ENCODE measurements at places on chromosomes 6 and 20.

DNA sequence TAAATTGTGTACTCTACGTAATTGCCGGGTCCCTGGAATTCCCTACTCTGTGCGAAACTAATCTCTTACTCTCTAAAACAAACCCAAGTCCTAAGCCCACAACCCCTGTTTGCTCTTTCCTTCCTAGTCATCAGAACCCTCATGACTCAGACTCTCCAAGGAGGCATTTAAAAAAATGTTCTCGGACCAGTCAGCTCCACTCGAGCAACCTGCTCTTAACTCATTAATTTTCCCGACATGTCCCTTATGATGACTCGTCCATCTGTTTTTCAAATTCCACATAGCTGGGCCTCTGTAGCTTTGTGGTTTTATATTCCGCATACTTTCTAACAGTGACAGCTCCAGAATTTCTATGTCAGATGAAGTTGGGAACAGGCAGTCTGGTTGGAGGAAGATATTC lies 2.6 kb upstream of the MUC22 start:
- DNase-seq: no peak

DNA sequence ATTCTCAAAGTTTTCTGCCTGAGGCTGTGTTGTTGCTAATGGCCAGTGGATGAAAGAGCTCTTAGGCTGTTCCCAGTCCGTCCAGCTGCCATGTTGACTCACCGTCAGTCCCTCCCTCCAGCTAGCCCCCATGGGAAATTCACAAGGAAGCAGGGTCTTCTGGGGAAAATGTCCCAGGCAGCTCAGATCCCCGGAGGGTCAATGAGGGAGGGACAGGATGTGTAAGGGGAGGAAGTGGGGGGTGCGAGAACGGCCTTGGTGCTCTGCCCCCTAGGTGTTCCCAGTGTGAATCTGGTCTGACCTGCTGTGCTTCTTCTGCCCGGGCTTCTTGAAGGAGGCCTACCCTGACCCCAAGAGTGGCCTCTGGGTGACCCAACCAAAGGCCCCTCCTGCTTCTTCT lies 65.9 kb downstream of the CEBPB start:
- no peak for DNase-seq

GRCh38 chr6:75735491-75736186 lies 13.4 kb upstream of the MYO6 start:
- no peak for DNase-seq

DNA sequence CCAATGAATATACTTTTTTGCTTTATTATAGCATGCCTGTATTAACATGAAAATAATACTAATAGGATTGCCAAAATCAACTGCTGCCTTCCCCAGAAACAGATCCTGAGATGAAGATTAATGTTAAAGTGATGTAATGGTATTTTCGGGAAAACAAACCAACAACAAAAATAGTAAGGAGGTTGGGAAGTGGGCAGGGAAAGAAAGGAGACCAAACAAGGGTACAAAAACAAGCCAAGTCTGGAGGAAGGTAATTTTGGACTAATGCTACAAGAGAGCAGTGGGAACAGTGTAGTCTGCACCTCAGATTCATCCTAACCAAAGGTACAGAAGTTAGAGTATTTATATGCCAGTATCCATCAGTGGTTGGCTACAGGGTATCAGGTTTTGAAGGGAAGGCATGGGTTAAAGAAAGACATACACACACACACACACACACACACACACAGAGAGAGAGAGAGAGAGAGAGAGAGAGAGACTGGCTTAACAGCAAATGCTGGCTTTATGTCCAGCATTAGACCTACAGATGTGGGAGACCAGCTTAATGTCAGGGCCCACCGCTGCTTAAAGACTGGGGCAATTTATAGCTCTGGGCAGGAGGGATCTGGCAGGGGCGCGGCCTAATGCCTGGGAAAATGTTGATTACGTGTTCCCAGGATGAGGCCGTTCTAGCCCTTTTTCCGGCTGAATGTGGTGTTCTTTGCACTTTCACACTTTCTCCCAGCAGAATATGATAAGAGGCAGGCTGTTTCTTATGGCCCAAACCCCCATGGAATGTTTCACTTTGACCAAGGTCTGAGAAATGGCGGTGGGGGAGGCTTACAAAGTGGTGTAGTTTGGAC lies 3.8 kb upstream of the SLC17A1 start:
- no peak for DNase-seq

- DNase-seq: no peak
Measured at GRCh38 chr20:16001286-16001685, 572.0 kb downstream of the KIF16B start.

DNA sequence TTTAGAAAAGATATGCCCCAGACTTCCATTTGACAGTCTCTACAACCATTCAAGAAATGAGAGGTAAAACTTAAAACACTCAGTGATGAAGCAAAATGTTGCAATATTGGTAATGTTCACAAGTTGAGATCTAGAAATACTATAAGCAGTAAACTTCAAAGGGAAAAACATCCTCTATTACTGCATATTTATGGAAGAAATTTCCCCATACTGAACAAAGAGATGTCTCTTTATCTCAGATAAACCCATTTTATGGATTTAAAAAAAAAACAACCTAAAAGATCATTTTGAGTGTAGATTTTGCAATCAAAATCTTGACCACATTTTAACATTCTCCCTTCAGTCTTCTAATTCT lies 177.8 kb upstream of the TAB2 start:
- DNase-seq: no peak

DNA sequence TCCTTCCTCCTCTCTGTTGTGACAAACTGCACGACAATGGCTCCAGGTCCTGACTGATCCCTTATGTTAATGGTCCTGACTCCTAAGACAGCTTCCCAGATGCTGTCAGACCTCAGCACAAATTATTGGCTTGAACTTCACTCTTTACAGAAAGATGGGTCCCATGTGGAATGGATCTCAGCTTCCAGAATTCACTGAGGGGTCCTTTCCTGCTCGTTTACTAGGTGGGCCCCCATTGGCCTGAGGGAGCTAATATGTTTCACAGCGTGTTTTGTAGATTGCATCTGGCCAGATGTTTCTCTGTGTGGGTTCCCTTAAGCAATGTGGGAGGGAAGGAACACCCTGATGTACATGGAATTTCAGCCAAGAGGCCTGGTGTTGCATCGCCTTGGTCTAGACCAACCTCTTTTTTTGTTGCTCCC lies 826.6 kb downstream of the MAFB start:
- DNase-seq: no peak

DNA sequence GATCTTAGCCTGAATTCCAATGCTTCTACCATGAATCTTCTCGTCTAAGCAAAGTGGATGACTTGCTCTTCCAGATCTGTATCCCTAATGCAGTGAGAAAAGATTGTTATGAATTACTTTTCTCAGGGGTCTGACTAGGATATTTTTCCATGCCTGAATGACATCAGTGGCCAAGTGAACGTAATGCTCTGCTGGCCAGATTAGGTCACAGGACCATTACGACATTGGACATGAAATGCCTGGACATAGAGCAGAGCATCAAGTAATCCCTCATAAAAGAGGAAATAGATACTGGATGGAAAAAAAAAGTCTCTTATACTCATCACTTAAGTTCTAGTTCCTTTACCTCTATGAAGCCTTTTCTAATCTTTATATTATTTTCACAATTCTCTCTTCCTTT lies 12.1 kb upstream of the THEMIS start:
- no peak for DNase-seq

DNA sequence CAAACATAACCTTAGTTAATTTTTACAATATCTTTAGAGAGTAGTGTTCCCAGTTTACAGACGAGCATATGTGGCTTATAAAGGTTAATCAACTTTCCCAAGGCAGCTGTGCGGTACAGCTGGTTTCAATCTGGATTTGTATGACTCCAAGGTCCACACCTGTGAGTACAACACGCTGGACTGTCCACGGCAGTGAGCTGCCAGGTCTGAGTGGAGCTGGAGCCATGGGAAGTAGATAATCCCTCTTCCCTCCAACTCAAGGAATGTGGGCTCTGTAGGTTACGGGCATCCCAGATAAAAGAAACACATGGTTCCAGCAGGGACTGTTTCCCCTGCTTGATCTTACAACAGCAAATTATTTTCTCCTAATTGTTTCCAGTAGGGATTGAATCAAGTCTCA lies 102.2 kb downstream of the SOD2 start:
- DNase-seq: no peak

- DNase-seq: no peak
Measured at GRCh38 chr6:106005013-106005412, 81.1 kb upstream of the PRDM1 start.

DNA sequence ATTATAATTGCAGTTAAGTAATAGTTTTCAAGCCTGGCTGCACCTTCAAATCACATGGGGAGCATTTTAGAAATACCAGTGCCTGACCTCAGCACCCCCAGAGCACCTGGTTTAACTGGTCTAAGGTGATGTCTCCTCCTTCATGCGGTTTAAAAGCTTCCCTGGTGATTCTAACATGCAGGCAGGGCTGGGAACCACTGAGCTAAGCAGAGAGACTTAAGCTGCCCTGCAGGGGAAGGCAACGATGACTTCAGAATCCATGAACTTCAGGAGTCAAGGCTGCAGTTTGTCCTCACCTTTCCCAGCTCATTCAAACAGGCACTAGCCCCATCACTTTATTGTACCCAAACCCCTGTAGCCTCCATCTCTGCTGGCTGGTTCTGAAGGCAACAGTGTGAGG lies 6.1 kb upstream of the DTNBP1 start:
- DNase-seq: no peak

GRCh38 chr20:14414560-14414959 lies 77.1 kb upstream of the FLRT3 start:
- no peak for DNase-seq

- no peak for DNase-seq
Measured at GRCh38 chr6:116986819-116987218, 109.8 kb downstream of the RFX6 start.

DNA sequence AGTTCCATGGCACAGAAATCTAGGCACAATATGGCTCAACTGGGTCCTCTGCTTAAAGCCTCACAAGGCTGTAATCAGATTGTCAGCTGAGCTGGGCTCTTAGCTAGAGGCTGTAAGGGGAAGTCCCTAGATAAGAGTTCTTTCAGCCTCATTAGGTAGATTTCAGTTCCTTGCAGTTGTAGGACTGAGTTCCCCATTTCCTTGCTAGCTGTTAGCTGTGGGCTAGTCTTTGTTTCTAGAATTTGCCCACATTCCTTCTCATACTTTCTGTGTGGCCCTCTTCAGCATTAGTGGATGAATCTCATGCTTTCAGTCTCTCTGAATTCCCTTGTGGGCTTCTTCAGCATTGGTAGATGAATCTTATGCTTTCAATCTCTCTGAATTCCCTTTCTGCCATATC lies 71.0 kb upstream of the MRAP2 start:
- no peak for DNase-seq

GRCh38 chr6:166275714-166276166 lies 32.5 kb downstream of the PRR18 start:
- peak; percentile 44 for DNase-seq

DNA sequence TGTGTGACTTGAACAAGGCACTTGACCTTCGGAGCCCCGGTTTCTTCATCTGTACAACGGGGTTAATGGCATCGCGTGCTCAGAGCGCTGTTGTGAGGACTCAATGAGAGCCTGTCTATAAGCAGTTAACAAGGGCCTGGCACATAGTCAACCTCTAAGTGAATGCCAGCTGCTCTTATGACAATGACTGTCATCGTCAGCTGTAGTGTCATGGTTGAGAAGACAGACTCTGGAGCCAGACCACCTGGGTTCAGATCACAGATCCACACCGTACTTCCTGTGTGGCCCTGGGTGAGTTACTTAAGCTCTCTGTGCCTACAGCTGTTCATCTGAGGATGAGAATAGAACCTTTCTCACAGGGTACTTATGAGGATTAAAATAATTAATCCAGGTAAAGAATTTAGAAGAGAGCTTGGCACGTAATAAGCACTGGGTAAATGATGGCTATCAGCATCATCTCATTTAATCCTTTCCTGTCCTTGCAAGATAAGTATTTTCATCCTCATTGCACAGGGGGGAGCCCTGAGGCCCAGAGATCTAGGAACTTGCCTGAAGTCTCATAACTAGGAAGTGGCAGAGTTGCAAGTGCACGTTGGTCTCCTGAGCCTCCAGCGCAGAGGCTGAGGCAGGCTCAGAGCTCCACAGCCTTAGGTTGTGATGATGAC lies 105.3 kb downstream of the EYA2 start:
- no peak for DNase-seq

GRCh38 chr6:65938000-65938399 lies 231.0 kb upstream of the EYS start:
- DNase-seq: no peak

DNA sequence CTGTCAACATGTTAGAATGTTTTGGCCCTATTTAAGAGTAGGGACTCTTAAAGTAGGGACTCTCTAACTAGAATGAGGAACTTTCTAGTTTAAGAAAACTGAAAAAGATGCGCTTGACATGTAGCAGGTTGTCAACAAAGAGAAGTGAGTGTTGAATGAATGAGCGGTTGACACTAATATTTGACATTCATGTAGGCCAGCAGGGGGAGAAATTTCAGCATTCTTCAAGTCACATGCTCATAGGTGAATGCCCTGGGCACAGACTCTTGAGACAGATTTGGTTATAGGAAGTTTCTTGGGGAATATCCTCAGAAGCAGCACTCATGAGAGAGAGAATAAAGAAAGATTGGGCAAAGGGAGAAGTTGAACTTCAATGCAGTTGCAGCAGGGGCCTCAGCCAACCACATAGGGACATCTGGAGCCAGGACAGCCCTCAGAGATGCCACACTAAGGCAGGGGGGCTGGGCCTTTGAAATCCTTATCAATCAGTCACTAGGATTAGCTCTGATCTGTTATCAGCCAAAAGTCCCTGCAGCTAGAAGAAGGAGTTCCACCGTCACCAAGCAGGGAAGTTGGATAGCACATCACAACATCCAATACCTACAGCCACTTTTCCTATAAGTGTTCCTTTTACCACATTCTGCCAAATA lies 145.1 kb upstream of the FKBP1C start:
- no peak for DNase-seq

GRCh38 chr6:335572-335971 lies 43.3 kb downstream of the DUSP22 start:
- DNase-seq: no peak

DNA sequence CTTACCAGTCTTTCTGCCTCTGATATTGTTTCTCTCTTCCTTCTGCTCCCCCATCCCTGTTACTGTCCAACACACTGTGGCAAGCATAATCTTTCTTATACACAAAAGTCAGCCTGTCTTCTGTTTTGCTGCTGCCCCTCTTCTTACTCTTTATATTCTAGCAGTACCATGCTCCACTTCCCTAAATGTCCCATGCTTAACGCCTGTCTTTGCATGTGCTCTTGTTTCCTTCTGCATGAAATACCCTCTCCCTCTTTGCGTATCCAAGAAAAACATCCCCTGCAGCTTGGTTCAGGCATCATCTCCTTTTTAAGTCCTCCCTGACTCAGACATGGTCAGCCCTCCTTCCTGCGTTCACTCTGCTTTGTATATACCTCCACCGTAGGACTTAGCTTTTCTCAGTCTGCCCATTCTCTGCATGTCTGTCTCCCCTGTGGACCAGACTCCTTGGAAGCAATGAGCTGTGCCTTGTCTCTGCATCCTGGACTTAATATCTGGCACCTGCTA lies 103.9 kb downstream of the CTNNBL1 start:
- DNase-seq: no peak

DNA sequence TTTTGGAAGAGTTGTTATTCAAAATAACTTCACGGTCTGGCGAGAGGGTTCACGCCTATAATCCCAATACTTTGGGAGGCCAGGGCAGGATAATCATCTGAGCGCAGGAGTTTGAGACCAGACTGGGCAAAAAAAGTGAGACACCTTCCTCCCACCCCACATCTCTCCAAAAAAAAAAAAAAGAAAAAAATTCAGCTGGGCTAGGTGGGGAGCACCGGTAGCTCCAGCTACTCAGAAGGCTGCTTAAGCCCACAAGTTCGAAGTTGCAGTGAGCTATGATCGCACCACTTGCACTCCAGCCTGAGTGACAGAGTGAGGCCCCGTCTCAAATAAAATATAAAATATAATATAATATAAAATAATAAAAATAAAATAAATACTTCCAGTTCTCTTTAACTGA lies 10.4 kb downstream of the OR2B2 start:
- no peak for DNase-seq
